ENCODE measurements at places on chromosomes 3 and 15.

- no peak for DNase-seq
Observed at GRCh38 chr3:103127098-103127630, 692.3 kb downstream of the ZPLD1 start.

- no peak for DNase-seq
Observed at GRCh38 chr15:62277816-62278394, 112.8 kb upstream of the C2CD4B start.

DNA sequence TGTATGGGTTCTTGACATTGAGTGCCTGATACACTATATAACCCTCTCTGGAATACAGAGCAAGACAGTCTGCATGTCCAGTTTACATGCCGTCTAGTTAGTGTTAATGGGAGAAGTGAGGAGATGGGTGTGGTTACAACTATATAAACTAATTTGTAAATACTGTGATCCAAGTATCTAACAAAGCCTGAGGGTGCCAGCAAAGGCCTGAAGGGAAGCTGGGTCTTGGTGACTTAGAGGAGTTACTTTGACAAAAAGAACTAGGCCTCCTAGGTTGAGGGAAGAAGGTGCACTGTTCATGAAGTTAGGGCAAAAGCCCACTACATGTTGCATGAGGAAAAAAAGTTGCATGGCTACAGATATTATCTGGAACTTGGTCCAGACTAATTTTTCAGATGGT lies 2.3 kb downstream of the NSUN3 start:
- DNase-seq, result no peak

GRCh38 chr15:27990521-27991515 lies 108.3 kb downstream of the OCA2 start:
- DNase-seq, result no peak

GRCh38 chr3:50676031-50676705 lies 1.4 kb downstream of the DOCK3 start:
- DNase-seq, result no peak

GRCh38 chr3:45907769-45908705 lies 21.7 kb downstream of the CCR9 start:
- no peak for DNase-seq

- no peak for DNase-seq
Observed at GRCh38 chr15:57747206-57747896, 40.8 kb downstream of the POLR2M start.

GRCh38 chr3:143226678-143227291 lies 107.2 kb downstream of the CHST2 start:
- no peak for DNase-seq

DNA sequence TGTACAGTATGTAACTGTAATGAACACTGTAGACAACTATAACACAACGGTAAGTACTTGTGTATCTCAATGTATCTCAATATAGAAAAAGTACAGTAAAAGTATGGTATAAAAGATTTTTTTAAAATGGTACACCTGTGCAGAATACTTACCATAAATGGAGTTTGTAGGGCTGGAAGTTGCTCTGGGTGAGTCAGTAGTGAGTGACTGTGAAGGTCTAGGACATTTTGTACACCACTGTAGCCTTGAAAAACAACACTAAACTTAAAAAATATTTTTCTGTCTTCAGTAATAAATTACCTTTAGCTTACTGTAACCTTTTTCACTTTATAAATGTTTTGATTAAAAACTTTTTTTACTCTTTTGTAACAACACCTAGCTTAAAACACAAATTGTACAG lies 142.9 kb downstream of the ATG7 start:
- no peak for DNase-seq
